Activated effector memory CD4-positive, alpha-beta T cell treated with anti-CD3 and anti-CD28 coated beads, Interleukin-2, amount 50 U/mL, for 16 hours (primary cell): ENCODE measurements at places on chromosomes 7 and 10.

DNA sequence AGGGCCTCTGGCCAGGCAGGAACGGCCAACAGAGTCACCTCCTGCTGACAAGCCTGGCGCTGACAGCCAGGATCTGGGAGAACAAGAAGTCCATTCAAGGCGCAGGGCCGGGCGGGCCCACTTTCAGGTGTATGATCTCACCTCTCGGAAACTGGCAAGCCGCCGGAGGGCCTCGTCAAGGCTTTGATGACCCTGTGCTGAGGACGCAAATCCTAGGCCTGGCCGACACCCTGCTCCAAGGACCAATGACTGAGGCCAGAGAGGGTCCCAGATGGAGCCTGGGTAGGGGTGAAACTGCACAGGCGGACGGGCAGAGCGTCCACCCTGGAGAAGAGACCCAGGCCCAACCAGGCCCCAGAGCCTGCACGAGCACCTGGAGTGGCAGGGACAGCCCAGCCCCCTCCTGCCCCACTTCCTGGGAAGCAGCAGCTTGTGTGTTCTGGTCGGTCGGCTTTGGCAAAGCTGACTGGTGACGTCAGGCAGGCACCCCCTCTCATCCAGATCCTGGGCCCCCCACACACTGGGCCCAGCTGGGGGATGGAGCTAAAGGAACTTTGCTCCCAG is 30.6 kb downstream of the MYL10 start:
- DNase-seq: no peak

DNA sequence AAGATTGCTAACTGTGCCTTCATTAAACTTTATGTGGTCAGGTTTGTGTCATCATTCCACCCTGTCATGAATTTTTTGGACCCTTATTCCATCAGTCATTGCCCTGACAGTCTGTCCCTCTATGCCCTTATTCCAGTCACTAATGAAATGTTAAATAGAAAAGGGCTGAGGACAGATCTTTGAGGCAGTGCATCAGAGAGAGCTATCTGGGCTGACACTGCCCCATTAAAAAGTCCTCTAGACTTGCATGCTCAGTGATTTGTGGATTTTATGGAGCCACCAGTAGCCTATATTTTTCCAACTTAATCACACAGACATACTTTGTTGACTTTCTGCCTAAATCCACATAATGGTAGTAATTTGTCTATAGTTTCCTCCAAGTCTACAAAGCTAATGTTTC is 264.7 kb upstream of the YAE1 start:
- no peak for DNase-seq

- no peak for DNase-seq
These were observed 29.5 kb downstream of the LYZL2 start for GRCh38 chr10:30600005-30600404.

GRCh38 chr7:29359482-29360093 is 165.0 kb downstream of the CHN2 start:
- no peak for DNase-seq

DNA sequence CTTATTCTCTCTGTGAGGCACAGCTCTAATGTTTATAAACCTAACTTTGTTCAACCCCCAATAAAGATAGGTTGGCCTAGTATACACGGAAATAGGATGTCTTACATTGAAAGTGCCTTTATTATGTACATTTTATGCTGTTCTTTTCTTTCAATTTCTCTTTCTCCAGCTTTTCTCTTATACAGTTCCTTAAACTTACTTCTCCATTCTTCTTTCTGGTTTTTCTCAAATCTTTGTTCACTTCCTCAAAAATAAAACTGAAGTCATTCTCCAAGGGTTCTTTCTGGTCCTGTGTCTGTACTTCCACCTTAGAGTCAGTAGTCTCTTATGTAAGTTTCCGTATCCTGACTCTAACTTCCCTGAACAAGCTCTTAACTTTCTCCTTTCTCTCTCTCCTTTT is 29.2 kb upstream of the NAMPT start:
- DNase-seq: no peak

- DNase-seq: no peak
These were observed 47.4 kb upstream of the GNAI1 start for GRCh38 chr7:80087051-80087770.

GRCh38 chr7:49398746-49399145 is 374.7 kb upstream of the VWC2 start:
- no peak for DNase-seq

- DNase-seq: no peak
These were observed 230.3 kb upstream of the MEOX2 start for GRCh38 chr7:15916681-15917380.

- DNase-seq: no peak
These were observed 161.2 kb upstream of the TNRC18 start for GRCh38 chr7:5584821-5585220.

DNA sequence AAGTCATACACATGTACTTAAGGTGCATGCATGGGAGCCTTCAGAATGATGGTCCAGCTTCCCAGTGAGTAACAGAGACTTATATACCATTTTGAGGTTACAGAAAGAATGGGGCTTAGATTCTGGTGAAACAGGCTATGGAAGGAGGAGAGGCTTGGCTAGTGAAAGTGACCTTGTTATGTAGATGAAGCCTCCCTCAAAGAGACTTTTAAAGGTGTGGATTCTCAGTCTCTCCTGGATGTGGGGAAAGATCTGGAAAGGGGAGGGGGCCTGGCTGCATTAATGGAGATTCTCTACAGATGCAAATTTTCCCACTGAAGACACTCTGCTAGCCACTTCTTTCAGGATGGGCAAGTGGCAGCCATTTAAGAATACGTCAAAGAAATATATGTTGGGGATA is 5.5 kb downstream of the RASSF4 start:
- no peak for DNase-seq

DNA sequence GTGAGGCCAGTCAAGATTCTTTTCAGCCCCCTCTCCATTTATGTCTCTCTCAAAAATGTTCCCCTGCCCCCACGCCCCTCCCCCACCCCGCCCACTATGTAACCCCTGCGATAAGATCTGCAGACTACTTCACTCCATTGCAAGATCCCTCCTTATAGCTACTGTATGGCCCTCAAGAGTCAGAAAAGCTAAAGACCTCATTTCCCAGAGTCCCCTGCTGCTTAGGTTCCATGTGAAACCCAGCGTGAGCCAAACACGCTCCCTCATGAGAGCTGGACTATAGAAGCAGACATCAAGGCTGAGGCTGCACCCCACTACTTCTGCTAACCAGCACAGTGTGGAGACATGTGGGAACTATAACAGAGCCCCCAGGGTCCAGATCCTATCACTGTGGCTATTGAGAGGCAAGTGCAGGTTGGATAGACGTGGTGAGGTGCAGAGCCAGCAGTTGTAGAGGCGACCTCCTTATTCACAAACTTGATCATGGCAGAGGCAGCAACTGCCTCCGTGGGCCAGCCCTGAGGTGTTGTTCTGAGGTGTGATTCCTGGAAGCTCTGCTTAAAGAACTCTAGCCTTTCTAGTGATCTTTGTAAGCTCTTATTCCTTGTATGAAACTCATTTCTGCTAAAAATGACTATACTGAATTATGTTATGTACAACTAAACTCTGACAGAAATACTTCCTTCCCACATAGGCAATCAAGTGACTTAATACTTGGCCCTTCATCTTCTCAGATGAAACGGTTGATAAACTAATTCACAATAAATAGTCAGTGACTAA is 117.0 kb upstream of the ARID5B start:
- peak; percentile 77 for DNase-seq

DNA sequence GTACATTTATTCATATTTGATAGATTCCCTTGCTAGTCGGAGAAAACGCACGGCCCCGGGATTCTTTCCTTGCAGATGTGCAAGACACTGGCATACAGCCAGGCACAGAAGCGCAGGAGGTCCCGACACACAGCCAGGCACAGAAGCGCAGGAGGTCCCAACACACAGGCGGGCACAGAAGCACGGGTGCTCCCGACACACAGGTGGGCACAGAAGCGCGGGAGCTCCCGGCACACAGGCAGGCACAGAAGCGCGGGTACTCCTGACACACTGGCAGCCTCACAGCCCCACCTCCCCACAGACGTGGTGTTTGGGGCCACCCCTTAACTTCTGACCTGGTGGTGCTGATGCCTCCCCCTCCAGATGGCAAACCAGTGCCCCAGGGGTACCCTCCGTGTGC is 237.3 kb downstream of the ZMYND11 start:
- DNase-seq: no peak

DNA sequence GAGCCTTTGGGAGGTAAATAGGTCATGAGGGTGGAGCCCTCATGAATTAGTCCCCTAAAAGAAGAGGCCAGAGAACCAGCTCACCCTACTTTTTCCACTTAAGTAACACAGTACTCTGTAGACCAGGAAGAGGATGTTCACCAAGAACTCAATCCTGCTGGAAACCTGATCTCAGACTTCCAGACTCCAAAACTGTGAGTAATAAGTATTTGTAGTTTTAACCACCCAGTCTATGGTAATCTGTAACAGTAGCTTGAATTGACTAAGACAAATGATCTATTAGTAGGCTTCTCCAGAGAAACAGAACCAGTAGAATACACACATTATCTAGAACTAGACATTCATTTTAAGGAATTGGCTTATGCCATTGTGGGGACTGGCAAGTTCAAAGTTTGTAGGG is 51.5 kb downstream of the ANKMY2 start:
- no peak for DNase-seq

DNA sequence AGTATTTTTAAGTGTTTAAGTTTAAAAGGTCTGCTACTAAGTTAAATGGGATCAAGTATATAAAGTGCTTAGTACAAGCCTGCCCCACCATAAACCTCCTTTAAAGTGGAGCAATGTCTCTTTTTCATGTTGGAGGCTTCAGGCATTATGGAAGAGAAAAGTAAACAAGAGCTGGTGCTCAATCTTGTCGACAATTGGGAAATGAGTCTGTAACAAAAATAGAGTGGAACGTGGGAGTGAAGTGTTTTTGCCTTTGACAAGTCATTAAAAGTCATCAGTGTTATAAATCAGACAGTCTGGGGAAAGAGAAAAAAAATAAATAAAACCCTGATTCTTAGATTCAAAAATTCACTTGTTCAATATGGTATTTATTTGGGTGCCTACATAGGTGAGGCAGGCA is 44.7 kb downstream of the DNAJC12 start:
- DNase-seq: no peak

GRCh38 chr10:124315591-124316270 is 103.0 kb downstream of the OAT start:
- DNase-seq: no peak

- no peak for DNase-seq
These were observed 43.4 kb downstream of the FAM20C start for GRCh38 chr7:235576-236395.

- no peak for DNase-seq
These were observed 34.8 kb downstream of the BNIP3 start for GRCh38 chr10:131946880-131947279.

DNA sequence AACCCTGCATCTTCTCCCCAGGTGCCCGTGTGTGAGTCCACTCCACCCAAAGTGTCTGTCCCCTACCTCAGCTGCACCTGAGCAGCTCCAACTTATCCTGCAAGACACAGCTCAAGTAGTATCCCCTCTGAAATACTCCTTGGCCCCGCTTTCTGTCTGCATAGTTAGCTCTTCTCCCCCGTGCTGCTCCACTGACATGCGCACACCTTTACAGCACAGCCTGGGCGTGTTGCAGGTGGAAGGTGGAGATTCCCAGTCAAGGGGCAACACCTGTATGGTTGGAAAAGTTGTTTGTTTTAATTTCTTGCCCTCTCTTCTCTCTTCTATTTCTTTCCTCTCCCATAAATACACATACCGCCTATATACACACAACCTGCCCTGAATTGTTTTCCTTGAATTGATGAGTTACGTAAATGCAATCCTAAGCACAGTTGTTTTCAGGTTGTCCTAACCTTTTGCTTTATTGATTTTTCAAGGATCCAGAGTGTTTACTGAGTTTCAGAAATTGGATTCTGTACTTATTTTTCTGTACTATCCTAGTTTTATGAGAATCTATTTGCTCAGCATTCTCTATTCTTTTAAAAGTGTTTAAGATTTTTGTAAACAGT is 14.9 kb downstream of the MET start:
- DNase-seq: no peak

DNA sequence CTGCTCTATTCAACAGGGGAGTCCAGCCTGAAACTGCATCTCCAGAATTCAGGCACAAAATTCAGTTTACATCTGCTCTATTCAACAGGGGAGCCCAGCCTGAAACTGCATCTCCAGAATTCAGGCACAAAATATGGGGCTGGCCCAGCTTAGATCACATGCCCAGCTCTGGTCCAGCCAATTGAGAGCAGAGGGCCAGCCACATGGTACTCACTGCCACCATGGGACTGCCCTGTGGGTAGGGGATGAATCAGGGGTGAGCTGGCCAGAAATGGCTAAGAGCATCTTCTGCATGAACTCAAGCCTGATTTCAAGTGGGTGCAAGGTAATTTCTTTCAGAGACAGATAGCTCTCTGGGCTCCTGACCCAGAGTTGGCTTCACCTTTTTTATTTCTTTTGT is 156.6 kb upstream of the LYZL2 start:
- DNase-seq: no peak

GRCh38 chr7:107201795-107202450 is 33.1 kb downstream of the HBP1 start:
- peak; percentile 67 for DNase-seq

GRCh38 chr7:3821488-3821887 is 520.4 kb downstream of the SDK1 start:
- no peak for DNase-seq

- DNase-seq: no peak
These were observed 67.3 kb upstream of the AASS start for GRCh38 chr7:122211362-122211761.

DNA sequence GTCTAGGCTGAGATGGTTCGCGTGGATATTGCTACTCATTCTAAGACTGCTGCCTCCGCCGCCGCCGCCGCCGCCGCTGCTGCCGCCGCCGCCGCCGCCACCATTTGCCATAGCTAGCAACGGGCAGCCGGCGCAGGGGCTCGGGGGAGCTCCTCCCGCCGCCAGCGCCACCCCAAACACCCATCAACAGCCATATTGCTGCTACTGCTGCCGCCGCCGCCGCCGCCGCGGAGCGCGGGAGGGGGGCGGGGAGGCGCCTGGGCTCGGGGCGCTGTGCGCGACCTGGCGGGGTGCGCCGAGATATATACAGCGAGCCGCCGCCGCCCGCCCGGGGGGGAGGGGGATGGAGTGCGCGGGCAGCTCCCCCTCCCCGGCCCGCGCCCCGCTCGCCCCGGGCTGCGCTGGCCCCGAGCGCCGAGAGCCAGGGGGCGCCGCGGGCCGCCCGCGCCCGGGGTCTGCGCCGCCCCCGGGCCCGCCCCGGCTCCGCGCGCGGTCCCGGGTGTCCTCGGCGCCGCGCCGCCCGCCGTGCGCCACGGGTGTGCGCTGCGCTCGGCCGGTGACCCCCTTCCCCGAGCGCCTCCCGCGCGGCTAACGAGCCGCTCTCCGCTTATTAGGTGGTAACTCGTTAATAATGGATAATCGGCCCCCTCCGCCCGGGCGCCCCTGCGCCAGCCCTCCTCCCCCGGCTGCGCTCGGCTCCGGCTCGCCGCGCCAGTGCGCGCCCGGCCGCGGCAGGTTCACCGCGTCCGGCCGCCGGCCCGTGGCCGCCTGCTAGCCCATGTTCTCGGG is at the start of gene KCNMA1:
Gene KCNMA1, minus strand, starts transcription at position 277 of the 789 bp plus-strand sequence.
- no peak for DNase-seq

GRCh38 chr7:106138776-106139175 is 26.7 kb upstream of the SYPL1 start:
- no peak for DNase-seq
